Natural killer cell (primary cell): ENCODE measurements at places on chromosomes 2 and 18. TPM values are rescaled to one million over a fixed set of nuclear protein-coding genes. Genes with fewer than 3 reads are reported as not detected.
A peak's percentile ranks its signal among the peaks of the same experiment; 100 is the strongest.

DNA sequence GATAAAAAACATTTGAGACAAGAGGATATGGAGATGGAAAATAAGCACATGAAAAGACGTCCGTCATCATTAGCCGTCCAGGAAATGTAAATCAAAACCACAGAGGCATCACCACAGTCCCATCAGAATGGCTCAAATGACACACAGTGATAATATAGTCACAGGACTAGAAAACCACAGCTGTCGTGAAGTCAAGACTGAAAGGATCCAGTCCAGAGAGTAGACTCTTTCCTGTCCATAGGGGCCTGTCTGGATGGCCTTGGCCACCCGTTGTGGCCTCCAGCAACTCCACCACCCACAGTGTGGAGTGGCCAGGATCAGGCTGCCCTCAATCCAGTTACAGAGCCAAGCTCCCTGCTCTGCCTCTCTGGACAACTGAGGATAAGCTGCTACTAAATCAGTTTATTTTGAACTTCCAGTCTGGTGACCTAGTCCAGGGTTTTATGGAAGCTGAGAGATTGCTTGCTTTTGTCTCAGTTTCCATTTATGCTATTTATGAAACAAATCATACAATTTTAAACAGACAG lies 60.4 kb downstream of the RHOB start:
- H3K36me3 ChIP-seq = no peaks in the 10 kb centered on the region
- no peak overlapping the region for H3K27ac ChIP-seq
- no peaks in the 10 kb centered on the region for H3K27me3 ChIP-seq
- no peak overlapping the region for H3K4me3 ChIP-seq

GRCh38 chr2:240637901-240638345 lies 12.6 kb downstream of the GPR35 start:
- no peaks in the 10 kb centered on the region for H3K36me3 ChIP-seq
- DNase-seq = no peak
- H3K4me3 ChIP-seq = no peak overlapping the region
- H3K4me1 ChIP-seq = no peaks in the 10 kb centered on the region

- no peaks in the 10 kb centered on the region for H3K27me3 ChIP-seq
- no peaks in the 10 kb centered on the region for H3K36me3 ChIP-seq
- H3K4me1 ChIP-seq = peaks cover 61% of the 10 kb centered on the region
- H3K27ac ChIP-seq = peak overlapping the region; percentile 100
- no peak for DNase-seq
These were observed 59.3 kb downstream of the LRRFIP1 start for GRCh38 chr2:237686659-237687136.

The IKZF2 gene
- 133 TPM for total RNA-seq

- no peak overlapping the region for H3K4me3 ChIP-seq
- peaks cover 63% of the 10 kb centered on the region for H3K36me3 ChIP-seq
- DNase-seq = peak; percentile 96
- H3K27me3 ChIP-seq = no peaks in the 10 kb centered on the region
These were observed 16.2 kb downstream of the ATG16L1 start for GRCh38 chr2:233267516-233268245.

The HRH4 gene
- total RNA-seq = 13.9 TPM

DNA sequence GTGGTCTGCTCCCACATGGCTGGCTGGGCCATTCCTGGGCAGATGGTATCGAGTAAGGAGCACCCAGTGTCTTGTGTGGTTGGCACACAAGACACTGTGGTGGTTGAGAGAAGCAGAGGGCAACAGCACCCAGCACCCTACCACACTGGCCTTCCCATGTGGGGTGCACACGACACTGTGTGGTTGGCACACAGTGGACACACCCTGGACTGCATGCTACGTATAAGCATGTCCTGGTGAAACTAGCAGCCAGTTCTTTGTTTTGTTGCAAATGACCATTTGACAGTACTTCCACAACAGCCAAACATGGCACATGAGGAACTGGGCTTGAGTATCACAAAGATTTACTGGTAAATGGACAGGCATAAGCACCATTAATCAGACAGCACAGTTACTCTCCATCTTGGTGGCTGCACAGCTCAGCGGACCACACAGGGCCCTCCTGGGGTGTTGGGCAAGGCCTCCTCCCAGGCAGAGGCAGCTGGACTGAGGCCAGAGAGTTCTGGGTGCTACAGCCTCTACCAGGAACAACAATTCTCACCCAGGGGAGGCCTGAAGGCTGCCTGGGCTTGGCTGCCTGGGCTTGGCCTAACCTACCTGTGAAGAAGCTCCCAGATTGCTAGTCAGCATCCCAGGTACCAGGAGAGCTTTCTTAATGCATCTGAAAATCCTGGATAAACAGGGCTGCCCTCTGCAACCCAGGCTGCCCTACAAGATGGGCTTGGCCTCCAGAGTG lies 59.3 kb upstream of the ALPP start:
- H3K4me1 ChIP-seq = peaks cover 92% of the 10 kb centered on the region
- no peaks in the 10 kb centered on the region for H3K27me3 ChIP-seq
- H3K27ac ChIP-seq = peak overlapping the region; percentile 49

DNA sequence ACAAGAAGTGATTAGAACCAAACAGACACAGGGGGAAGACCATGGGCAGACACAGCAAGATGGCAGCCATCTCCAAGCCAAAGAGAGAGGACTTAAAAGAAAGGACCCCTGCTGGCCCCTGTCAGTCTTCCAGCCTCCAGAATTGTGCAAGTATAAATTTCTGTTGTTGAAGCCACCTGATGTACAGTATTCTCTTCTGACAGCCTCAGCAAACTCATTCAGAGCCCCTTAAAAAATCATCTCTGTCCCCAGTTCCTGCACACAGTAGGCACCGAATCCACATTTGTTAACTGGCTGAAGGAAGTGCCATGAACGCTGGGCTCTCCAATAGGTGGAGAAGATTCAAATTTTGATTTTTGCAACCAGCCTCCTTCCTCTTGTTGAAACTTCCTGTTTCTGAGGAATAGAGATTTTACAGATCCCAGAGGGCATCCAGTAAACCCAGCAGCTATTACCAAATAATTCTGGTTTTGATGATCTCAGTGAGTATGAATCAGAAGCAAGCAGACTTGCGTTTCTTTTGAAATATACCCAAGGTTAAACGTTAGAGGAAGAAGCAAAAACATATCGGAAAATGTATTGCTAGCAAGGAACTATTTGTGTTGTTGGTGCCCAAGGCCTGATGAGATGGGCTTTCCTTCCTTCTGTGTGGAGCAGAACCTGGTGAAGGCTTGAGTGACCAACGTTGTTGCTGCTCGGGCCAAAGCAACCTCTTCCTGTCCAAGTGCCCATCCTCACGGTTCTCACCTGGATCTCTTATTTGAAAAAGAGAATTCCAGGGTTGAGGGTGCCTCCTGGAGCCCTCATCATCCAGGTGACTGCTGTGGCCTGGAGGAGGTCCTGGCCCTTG lies 47.7 kb upstream of the PLB1 start:
- H3K27ac ChIP-seq = peak overlapping the region; percentile 34
- no peaks in the 10 kb centered on the region for H3K27me3 ChIP-seq
- H3K36me3 ChIP-seq = no peaks in the 10 kb centered on the region
- peaks cover 26% of the 10 kb centered on the region for H3K4me1 ChIP-seq
- no peak for DNase-seq

DNA sequence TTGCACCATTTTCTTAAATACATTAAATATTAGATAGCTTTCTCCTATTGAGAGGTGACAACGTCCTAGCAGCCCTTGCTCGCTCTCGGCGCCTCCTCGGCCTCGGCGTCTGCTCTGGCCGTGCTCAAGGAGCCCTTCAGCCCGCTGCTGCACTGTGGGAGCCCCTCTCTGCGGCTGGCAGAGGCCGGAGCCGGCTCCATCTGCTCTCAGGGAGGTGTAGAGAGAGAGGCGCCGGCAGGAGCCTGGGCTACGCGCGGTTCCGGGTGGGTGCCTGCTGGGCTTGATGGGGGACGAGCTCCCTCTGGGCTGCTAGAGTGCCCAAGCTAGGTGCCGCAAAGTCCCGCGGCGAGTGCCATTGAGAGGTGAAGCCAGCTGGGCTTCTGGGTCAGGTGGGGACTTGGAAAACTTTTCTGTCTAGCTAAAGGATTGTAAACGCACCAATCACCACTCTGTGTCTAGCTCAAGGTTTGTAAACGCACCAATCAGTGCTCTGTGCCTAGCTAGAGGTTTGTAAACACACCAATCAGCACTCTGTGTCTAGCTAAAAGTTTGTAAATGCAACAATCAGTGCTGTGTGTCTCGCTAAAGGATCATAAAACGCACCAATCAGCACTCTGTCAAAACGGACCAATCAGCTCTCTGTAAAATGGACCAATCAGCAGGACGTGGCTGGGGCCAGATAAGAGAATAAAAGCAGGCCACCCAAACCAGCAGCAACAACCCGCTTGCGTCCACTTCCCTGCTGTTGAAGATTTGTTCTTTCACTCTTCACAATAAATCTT lies 3.1 kb downstream of the RPRD1A start:
- no peaks in the 10 kb centered on the region for H3K27me3 ChIP-seq
- no peak overlapping the region for H3K4me3 ChIP-seq
- H3K27ac ChIP-seq = no peak overlapping the region
- no peak for DNase-seq
